Islet precursor cell (in vitro differentiated cells): ENCODE measurements at places on chromosomes 1 and 21.
A peak's percentile ranks its signal among the peaks of the same experiment; 100 is the strongest.

DNA sequence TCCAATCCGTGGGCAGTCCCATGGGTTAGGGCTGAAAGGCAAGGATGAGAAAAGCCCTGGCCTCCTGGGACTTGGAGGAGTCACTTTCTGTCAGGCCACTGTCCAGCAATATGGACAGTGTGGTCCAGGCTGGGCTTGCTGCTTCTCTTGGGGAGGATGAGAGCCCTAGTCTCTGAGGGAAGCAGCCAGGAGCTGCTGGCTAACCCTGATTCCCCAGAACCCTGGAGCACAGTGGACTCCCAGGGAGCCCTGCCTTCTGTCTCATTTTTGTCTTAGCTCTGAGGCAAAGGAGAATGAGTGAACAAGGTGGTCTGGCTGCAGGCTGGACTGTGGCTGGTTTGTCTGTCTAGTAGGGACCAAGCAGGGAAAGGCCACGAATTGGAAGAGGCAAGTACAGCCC, 23.8 kb upstream of the EDN2 start:
- DNase-seq, result peak; percentile 53

GRCh38 chr21:40381111-40381510, 465.8 kb downstream of the DSCAM start:
- no peak for DNase-seq

- no peak for DNase-seq
Measured at GRCh38 chr1:229993060-229993459, 74.0 kb upstream of the GALNT2 start.

DNA sequence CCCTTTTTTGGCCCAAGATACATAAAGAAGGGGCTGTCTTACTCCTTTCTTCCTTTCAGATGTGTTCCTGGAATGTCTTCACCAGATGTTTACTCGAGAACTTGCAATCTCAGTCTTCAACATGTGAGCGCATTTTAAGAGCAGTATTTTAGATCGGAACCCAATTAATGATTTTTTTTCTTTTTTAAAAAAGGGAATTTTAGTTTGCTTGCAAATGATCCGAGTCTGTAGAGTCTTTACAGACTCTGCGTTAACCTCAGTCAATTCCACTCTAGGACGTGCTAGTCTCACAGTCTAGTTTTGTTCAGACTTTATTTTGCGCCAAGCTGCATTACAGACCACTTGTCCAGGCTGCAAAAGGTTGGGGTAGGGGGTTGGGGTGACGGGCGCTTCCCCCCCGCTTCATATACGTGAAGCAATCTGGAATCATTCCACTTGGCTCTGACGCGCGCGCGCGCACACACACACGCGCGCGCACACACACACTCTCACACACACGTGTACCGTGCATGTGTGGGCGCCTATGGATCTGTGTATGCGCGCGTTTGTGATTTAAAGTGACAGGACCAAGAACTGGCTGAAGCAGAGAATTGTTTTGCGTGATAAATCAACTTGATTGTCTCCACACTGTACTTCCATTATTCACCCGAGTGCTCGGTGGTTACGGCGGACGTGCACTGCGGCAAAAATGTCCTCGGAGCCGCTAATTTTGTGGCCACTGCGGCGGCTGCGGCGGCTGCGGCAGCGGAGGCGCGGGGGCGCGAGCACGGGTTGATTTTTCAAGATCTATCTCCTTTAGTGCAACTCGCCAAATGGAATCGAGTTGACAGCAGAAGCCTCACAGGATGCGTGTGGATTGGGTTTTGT, 25.6 kb upstream of the NFIA start:
- peak; percentile 64 for DNase-seq

GRCh38 chr1:22207511-22208267, 64.8 kb upstream of the WNT4 start:
- no peak for DNase-seq

DNA sequence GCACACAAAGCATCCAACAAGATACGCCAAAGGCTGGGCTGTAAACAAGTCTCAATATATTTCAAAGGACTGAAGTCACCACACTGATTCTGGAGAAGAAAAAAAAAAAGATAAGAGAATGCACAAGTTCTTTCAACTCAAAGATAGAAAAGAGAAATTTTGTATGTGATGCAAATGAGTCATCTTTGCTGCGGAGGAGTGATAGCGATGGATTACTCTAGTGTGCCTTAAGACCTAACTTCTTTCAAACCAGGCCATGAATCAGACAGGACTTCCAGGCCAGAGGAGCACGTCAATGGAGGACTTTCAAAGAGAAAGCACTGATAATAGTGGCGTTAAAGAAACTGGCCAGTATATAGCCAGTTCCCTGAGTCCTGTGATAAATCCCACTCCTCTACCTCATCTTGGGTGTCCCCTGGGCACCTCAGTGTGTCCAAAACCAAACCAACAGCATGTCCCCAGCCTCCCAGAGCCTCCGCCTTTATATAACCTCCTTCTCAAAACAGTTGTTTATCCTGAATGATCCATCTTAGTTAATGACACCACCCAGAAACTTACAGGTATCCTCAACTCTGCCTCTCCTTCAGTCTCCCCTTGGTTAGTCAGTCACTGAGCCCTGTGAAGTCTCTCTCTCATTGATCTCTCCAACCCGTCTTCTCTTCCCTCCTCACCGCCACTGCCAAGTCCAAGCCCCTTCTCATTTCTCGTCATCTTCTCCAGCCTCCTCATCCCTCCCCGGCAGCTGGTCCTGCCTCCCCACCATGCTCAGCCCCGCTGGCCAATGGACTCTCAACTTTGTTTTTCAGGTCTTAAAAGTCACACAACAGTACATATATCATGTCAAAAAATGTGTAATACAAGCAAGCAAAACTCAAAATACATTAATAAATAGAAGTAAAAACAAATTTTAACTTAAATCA, 47.2 kb upstream of the IFFO2 start:
- DNase-seq, result no peak

GRCh38 chr21:45845770-45846090, 135.8 kb upstream of the COL6A1 start:
- DNase-seq, result peak; percentile 40

DNA sequence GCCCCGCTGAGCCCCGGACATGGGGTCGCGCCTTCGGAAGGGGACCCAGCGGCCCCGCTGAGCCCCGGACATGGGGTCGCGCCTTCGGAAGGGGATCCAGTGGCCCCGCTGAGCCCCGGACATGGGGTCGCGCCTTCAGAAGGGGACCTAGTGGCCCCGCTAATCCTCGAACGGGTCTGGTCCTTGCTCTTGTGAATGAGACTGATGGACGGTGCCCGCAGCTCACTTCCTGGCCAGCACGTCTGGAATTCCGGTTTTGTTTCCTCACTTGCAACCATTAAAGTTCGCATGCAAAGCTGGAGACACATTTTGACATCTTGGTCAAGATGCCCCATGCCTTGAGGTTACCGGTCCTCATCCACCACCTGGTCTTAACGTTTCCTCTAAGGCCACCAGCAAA, 5.6 kb downstream of the WRAP73 start:
- no peak for DNase-seq

- DNase-seq, result no peak
Measured at GRCh38 chr1:200877010-200877409, 4.2 kb downstream of the GPR25 start.

DNA sequence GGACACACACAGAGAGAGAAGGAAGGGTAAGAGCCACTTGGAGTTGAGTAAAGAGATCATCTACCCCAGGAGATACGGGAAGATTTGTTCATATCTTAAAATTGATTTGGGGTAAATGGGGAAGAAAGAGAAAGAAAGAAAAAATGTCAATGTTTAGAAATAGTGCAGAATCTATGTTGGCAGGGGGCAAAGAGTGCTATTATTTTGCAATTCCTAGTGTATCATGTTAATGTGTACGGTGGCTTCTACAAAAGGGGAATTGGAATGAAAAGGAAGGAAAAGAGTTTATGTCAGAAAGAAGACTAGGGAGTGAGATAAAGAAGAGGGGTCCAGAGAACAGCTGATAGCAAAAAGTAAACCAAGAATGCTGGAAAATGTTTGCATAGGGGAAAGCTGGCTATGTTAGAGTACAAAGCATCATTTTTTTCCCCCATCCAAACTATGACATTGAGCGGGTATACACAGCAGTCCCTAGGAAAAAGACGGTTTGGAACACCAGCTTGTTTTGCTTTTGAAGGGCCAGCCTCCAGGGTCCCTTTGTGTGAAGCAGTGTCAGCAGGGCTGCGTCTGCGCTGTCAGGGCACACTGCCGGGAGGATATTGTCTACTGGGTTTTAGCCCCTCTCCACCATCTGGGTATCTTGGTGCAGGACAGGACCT, 10.8 kb downstream of the LRRC8D start:
- DNase-seq, result no peak

DNA sequence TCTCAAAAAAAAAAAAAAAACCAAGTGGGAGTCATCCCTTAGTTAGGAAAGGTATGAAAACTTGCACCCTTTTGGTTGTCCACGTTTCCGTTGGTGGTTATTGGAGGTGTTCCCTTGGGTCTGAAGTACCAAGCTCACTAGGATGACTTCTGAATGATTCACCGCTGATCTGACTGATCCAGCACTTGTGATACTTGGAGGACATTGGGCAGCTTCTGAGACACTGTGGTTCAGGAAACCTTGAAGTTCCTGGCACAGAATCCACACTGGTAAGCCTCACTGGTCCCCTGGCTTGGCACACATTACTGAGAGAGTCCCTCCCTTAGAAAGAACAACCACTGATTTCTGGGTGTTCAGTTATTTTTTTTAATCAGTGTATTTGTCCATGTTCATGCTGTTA, 91.9 kb downstream of the RYR2 start:
- DNase-seq, result no peak

- peak; percentile 84 for DNase-seq
Measured at GRCh38 chr1:16076031-16076864, 2.8 kb upstream of the FAM131C start.

DNA sequence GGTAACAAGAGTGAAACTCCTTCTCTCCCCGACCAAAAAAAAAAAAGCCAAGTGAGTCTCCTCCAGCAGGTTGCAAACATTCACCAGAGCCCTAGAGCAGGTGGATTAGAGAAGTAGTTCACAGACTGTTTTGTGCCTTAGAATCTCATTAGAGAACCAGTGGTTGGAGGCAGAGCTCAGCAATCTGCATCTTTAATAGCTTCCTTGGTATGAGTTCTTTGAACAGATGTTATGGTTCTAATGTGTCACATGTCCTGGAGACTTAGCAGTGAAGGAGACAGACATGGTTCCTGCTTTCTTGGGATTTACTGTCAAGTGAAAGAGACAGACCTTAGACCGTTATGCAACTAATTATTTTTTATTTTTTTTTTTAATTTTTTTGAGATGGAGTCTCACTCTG, 26.8 kb downstream of the SESN2 start:
- DNase-seq, result no peak

DNA sequence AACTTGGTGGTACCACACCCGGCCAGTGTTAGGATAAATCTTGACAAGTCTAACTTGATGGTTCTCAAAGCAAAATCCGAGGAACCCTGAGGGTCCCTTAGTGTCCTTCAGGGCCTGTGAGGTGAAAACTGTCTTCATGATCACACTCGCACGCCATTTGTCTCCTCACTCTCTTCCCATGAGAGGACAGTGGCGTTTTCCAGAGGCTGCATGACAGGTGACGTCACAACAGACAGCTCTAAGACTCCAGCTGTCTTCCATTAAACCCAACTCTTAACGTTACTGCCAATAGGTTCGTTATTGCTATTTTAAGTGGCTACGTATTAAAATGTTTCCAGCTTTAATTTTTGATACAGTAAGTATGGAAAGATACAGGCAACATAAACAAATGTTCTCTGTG, 13.8 kb downstream of the CFAP74 start:
- no peak for DNase-seq

DNA sequence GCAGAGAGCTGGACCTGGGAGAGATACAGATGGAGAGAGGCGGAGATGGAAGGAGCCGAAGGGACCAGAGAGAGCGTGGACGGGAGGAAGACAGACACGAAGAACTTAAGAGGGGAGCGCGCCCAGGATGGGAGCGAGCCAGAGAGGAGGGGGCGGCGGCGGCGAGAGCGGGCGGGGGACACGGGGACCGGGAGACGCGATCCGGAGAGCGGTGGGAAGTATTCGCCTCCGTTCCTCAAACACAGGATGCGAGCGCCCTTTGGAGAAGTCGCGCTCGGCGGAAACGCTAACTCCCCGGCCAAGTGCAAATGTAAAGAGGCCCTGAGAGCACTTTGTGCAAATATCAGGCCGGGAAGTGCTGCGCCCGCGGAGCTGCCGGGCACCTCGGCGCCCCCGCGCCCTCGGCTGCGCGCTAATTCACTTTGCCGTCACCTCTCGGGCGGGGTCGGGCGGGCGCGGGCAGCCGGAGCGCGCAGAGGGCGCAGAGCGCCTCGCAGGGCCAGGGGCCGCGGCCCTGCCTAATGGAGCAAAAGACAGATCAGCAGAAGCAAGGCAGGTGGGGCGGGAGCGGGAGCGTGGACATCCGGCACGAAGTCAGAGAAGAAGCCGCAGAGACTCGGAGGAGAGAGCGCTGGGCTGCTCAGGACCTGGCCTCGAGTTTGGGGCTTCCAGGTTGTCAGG, 281.2 kb downstream of the RRAGC start:
- DNase-seq, result peak; percentile 59

DNA sequence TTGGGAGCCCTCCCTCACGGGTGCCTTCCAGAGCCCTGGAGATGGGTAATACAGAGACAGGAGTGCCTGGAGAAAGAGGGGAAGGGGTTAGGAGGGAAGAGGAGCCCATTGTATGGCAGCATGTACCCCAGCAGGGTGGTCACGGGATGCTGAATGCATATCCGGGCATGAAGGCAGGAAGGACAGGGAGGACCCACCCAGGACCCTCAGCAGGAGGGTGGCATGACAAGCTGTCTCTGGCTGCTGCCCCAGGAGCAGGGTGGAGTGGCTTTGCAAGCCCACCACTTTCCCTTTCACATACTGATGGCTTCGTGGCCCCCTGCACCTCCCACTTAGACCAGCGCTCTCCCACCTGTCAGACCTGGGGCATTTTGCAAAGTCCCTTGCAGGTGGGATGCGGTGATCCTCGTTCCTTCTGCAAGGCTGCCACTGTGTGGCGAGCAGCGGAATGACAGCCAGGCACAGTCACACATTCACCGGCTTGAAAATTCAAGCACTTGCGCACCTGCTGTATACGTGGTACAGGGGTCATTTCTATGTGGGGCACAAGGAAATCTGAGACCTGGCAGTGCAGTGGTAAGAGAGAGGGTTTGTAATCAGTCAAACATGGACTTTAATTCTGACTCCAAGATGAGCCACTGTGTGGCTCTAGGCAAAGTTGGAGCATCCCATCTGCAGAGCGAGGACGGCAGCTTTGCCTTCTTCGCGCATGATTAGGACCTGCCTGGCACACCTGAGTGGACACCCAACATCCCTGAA, 53.2 kb upstream of the TMEM51 start:
- peak; percentile 83 for DNase-seq

- DNase-seq, result no peak
Measured at GRCh38 chr1:219121679-219122078, 52.0 kb upstream of the LYPLAL1 start.

- DNase-seq, result no peak
Measured at GRCh38 chr1:12148958-12149790, 17.6 kb upstream of the TNFRSF1B start.

DNA sequence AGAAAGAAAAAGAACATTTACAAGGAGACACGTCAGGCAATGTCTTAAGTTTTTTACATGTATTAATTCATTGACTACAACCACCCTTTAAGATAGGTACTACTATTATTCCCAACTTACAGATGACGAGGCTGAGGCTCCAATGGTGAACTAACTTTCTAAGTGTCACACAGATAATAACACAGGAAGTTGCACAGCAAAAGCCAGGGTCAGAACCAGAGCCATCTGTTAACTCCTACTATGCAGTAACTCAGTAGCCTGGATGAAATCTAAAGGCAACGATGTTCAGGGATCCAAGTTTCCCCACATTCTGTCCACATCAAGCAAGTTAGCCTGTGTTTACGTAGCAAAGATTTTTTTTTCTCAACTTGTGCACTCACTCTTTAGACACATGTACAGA, 371.7 kb downstream of the PTPRC start:
- no peak for DNase-seq
